Non-pigmented ciliary epithelial cell (primary cell): ENCODE measurements at places on chromosomes 12 and 14.

GRCh38 chr14:87529081-87529480, 463.9 kb downstream of the GALC start:
- DNase-seq: no peak

GRCh38 chr12:53169644-53170043, 10.9 kb upstream of the ZNF740 start:
- DNase-seq: no peak

DNA sequence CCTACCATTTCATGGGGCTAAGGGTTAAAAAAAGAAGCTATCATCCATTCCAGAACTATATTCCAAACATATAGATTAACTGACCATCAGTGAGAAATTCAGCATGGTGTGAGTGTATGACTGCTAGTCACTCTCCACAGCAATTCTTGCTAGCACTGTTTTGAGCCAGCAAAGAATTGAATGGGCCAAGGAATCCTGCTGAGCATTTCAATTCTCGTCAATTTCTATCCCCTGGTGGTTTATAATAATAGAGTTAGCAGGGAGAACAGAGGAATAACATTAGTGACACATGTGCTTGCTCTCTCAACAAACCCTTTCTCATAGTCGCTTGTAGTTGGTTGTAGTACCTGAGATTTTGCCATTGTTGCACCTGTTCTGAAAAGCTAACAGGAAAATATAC, 7.2 kb downstream of the MBIP start:
- no peak for DNase-seq

DNA sequence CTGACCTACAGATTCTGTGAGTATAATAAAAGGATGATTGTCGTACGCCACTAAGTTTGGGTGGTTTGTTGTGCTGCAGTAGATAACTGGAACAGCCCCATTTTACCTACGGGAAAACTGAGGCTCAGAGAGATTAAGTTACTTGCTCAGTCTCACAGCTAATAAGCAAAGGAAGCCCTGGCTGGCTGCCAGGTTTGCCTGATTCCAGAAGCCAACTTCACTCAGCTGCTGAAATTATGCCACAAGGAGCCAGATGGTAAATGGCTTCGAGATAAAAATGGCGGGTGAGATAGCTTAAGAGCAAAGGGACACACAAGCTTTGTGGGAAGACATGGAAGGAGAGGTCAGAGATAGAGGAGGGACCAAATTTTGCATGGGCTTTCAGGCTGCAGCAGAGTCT, 191.5 kb upstream of the NOS1 start:
- DNase-seq: no peak

- no peak for DNase-seq
Observed at GRCh38 chr14:96639550-96639949, 137.4 kb downstream of the PAPOLA start.

DNA sequence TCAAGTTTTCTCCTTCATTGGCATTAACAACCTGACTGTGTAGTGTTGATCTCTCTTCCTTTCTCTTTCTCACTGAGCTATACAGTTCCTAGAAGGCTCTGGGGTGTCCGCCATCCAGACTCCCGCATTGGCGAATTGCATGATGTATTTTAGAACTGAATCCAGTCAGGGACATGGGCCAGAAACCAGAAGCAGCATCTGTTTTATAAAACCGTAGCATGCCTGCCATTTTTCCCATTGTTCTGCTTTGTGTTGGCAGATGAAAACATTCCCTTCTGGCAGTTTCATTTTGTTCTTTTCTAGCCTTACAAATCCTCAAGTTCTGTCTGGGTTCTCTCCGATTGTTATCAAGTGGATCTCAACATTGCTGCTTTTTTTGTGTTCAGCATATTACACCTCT, 268.3 kb upstream of the SEL1L start:
- DNase-seq: no peak

- no peak for DNase-seq
Observed at GRCh38 chr12:39813776-39814175, 194.2 kb upstream of the ABCD2 start.

GRCh38 chr12:53660041-53660440, 15.8 kb downstream of the ATP5MC2 start:
- DNase-seq: no peak
